Activated naive CD8-positive, alpha-beta T cell treated with anti-CD3 and anti-CD28 coated beads, Interleukin-2, amount 10 ng/mL, durations not matched to agents 7 days and 5 days (primary cell): ENCODE measurements at places on chromosomes 6 and 20. TPM values are rescaled to one million over a fixed set of nuclear protein-coding genes. Genes with fewer than 3 reads are reported as not detected.
A peak's percentile ranks its signal among the peaks of the same experiment; 100 is the strongest.

The GABRR1 gene
- not detected for total RNA-seq

The NKX2-2 gene
- total RNA-seq: not detected

The GCLC gene
- 33.7 TPM for total RNA-seq

The ULBP2 gene
- 0.53 TPM for total RNA-seq

The PFDN4 gene
- total RNA-seq: 16.5 TPM

The LRRC73 gene
- 0.37 TPM for total RNA-seq

The SMPDL3A gene
- 0.17 TPM for total RNA-seq

The VIP gene
- not detected for total RNA-seq

The POU3F2 gene
- not detected for total RNA-seq

The SLC17A9 gene
- 40.9 TPM for total RNA-seq

The GSTA3 gene
- total RNA-seq: not detected

The ASIP gene
- total RNA-seq: not detected

The ULBP1 gene
- 0.97 TPM for total RNA-seq

The OSTM1 gene
- 34.3 TPM for total RNA-seq

The SLCO4A1 gene
- total RNA-seq: 61.9 TPM

The PAK5 gene
- not detected for total RNA-seq

The TGM3 gene
- not detected for total RNA-seq

The C6orf136 gene
- total RNA-seq: 33.5 TPM

DNA sequence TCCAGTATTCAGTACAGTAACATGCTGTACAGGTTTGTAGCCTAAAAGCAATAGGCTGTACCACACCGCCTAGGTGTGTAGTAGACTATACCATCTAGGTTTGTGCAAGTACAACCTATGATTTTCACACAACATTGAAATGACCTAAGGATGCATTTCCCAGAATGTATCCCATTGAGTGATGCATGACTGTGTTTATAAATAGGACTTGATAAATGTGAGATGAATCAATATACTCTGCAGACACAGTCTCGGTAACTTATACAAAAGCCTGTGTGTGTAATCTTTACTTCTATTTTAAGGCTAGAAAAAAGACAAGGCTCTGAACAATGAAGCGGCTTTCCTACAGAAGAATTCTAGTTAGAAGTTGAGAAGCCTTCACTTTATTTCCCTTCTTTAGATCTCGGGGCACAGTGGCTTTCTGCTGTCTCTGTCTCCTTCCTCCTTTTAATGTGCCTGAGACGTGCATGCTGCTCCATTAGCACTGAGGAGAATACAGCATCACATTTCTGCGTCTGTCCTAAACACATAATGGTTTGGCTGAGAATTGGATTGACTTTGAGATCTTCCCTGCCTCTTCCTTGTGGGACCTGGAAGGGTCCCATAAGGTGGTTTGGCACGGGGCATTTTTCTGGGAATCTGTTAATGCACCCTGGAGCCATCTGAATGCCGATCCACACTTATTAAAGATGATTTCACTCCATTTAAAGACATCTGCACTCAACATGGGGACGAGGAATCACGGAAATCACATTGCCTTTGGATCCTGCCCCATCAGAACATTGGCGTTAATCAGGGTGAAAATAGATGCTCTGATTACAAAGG lies 112.5 kb downstream of the SCML4 start:
- DNase-seq: no peak

DNA sequence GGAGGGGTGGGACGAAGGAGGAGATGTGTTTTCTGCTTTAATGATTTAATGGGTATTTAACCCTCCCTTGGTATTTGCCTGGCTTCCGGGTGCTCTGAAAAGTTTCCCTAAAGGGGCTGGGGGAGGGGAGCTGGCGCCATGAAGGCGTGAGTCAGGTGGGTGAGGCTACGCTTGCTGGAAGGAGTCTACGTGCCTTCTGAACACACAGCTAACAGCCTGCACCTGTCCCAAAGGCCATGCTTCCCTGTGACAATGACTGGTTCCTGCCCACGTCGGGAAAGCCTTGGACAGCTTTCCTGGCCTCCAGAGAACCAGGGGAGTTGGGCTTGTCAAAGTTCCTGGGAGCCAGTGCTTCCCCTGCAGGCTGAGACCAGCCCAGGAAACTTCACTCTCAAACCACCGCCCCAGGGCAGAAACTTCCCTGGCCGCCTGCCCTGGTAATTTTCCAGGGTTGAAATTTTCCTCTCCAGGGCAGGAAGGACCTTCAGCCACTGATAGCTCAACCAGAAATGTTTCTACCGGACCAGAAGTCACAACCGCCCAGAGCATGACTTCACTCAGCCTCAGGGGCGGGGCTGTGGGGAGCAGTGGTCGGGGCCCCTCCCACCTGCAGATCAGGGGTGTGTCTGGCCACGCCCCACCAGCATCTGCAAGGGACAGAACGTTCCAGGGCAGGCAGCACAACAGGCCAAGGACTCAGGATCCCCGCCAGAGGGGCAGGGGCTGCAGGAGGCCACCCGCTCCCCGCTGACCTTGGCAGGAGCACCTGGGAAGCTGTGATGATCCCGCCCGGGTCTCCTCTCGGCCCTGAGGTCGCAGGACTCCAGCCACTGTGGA lies 18.6 kb upstream of the SLCO4A1 start:
- DNase-seq: peak; percentile 92

GRCh38 chr20:57317316-57317788 lies 12.3 kb upstream of the SPO11 start:
- DNase-seq: no peak

DNA sequence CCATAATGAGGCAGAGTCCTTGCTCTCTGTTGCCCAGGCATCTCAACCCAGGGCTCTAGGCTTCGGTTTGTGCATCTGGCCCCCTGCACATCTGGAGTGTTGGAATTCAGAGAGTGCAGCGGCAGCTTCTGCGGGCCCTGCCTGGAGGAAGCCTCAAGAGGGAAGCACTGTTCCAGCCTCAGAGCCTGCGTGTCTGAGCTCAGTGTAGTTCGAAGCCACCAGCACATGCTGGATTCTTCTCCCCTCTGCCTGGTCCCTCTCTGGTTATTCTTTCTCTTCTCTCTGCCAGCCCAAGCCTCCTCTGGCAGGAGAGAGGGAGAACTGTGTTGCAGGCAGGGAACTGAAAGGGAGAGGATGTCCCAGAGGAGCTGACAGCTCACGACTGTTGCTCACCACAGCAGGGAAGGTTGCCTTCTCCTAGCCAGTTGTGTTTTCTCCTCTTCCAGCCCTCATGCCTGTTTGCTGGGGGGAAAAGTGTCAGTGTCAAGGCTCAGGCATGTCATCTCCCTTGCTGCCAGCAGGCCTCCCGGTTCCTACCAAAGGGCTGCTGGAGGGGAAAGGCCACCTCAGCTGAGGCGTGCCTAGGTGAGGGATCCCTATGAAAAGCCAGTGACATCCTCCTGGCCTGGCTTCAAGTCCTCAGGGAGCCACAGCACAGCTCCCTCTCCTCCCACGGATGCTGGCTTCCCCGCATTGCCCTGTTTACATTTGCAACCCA lies 126.0 kb upstream of the LRFN2 start:
- no peak for DNase-seq

DNA sequence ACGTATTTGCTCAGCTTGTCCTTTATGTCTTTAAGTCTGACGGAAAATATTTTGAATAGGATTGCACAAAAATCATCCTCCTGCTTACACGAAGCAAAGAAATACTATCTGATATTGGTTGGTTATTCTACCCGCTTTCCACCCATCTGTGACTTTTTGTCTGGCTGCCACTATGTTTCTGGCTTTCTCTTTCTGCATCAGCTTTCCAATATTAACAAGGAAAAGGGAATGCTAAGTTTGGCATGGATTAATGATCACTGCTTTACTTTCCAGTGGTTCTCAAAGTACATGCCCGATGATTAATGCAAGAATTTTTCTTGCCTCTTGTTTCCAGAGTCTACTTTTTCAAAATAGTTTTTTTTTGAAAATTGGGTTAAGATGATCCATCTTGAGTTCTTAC lies 57.0 kb downstream of the RNF144B start:
- no peak for DNase-seq

GRCh38 chr6:12354499-12354898 lies 64.3 kb downstream of the EDN1 start:
- DNase-seq: no peak

GRCh38 chr20:35903843-35904242 lies 50.5 kb downstream of the SCAND1 start:
- no peak for DNase-seq

- no peak for DNase-seq
Measured at GRCh38 chr6:39830444-39830843, 38.3 kb downstream of the DAAM2 start.

- no peak for DNase-seq
Measured at GRCh38 chr20:49270177-49270576, 7.7 kb downstream of the ZNFX1 start.

DNA sequence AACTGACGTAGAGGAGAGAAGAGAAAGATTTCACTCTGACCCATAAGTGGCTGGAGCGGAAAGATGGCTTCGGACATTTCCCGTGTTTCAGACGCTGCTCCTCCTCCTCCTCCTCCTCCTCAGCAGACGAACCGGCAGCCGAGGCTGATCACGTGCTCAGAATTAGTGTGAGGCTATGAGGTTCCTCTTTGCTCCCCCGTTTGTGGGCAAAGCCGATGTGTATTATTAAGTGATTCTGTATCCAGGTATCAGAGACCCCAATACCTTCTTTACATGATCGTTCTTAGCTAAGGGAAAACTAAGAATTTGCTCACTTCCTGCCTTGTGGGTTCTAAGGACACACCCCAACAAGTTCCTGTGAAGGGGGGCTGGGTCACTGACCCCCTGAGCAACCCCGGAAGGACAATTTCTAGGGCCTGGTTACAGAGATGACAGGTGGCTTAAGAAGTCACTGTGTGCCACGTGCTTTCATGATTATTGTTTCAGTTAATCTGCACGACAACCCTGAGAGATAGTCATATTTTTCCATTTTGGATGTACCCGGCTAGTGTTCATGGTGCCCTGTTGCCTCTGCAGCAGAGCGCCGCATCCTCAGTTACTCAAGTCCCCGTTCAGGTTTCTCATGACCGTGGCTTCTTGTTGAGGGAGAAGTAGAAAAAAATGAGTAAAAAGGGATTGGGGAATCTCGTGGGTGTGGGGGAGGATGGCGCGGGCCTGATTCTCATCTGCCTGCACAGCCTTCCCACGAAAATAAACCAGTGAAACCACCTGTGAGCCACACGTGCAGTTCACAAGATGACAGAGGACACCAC lies 671.8 kb downstream of the QKI start:
- no peak for DNase-seq

GRCh38 chr6:52517502-52518278 lies 59.2 kb downstream of the TRAM2 start:
- no peak for DNase-seq

- DNase-seq: no peak
Measured at GRCh38 chr6:151303231-151303630, 63.5 kb downstream of the AKAP12 start.

DNA sequence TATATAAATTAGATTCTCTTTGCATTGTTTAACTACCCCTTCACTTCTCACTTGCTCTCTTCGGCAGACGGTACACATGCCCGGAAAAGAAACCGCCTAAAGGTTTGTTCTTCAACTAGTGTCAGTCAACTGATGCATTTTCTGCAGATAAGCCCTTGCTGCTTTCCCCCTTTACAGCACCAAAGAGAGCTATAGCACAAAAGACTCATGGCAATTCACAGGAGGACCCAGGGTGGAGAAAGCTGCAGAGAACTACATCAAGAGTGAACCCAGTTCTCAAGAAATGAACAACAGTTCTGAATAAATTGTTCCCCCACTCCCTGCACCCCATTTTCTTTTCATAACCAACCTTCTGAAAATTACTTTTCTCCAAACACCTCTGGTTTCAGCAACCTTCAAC lies 8.9 kb downstream of the CD164 start:
- DNase-seq: no peak

DNA sequence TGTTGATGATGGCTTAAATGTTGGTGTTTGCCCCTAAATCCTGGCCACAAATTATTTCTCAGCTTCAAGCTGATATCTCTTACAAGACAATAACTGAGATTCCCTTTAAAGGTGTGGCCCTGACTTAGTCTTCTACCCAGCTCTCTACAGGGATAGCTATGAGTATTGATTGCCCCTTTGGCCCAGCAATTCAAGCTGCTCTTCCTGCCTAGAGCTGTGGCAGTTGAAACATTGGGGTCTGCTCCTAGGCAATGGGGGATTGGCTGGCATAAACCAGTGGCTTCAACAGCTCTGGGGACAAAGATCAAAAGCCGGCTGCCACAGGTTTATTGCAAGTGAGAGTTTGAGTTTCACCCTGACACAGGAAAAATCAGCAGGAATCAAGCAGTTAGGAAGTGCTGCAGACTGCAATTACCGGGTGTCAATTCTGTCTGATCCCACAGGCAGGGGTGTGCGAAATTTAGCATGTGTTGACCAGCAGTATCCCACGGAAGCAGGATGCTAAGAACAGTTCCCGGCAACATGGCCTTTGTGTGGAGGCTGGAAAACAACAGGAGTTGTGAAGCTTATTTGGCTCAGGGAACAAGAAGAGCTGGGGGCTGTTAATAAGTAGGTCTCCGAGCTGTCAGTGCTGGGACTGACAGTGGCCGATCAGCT lies 66.2 kb upstream of the IYD start:
- DNase-seq: no peak

DNA sequence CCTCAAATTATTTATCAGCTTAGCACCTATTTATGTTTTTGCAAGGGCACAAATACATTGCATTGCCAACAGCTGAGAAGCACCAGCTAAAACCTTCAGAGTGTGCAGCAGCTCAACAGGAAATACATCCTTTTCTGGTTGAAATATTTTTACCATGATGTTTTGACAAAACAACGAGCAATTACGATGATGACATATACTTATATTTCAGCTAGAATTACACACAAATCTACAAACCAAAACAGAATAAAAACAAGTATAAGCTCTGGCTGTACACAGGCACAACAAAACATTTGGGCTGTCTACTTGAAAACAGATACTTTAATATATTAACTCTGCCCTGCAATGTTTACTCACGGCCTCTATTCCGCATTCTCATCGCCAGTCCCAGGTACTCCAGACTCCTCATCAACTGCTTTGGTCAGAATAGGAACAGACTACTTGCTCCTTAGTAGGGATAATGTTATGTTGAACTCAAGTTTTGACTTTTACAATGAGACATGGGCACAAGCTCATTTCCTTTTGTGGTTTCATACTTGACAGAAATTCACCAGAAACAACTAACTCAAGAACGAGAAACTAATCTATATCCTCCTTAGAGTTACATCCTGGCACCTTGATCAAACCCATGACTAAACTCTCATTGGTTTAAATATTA lies 377.6 kb downstream of the ESR1 start:
- DNase-seq: no peak

DNA sequence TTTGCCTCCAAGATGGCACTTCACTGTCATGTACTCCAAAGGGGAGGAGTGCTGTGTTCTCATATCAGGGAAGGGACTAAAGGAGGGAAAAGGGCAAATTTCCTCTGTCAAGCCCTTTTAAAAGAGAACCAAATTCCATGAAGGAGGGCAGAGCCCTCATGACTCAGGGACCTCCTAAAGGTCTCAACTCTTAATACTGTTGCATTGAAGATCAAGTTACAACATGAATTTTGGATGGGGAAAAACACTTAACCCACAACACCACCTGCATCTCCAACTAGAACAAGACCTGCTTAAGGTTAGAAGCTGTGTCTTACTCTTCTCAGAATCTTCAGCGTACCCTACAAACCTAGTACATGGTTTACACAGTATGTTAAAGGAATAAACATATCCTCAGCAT lies 23.7 kb upstream of the FBXO30 start:
- DNase-seq: no peak

- DNase-seq: no peak
Measured at GRCh38 chr6:139265512-139266190, 26.1 kb downstream of the TXLNB start.
